CD8-positive, alpha-beta T cell (primary cell): ENCODE measurements at places on chromosomes 1 and 21.

GRCh38 chr1:37948841-37949240, 2.0 kb upstream of the INPP5B start:
- DNase-seq, result no peak

GRCh38 chr1:220772846-220773245, 13.9 kb upstream of the MTARC1 start:
- no peak for DNase-seq

GRCh38 chr1:7552402-7552801, 218.7 kb upstream of the VAMP3 start:
- DNase-seq, result no peak

- DNase-seq, result no peak
Observed at GRCh38 chr1:22673486-22674409, 20.7 kb downstream of the C1QB start.

DNA sequence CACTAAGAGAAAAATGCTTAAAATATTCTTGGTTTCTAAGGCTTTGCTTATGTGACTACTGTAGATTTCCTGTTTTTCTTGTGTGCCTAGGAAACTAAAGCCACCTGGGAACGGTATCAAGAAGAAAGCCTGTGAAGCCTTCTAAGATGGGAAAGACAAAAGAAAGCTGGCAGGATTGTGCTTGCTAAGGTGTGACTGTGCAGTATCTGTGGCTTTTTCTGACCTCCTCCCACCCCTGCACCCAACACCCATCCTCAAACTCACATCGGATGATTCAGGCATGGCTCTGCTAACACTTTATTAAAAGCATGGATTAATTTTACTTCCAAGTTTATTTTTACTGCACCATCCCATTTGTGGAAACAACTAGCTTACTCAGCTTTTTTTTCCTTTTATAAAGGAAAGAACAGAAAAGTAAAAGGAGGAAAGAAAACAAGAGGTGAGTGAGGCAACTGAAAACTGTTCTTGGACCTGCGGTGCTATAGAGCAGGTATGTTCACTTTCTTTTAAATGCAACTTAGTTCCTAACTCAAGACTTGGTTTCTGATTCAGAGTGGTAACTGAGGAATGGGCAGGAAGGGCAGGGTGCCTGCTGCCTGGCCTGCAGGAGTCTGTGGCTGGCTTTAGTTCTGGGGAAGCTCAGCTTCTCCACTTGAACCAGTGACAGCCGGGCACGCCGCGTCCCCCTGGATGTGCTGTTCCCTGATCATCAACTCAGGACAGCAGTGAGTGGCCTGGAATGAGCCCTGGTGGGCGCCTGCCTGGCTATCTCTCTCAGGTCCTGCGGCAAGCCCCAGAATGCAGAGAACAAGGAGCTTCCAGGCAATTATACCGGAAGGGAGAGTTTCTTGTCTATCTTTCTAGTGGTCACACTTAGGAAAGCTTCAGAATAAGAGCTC, at the start of gene GBP6:
TSS of gene GBP6 (plus strand) at position 422 of the 899 bp plus-strand sequence. CDS start 4,493 bp downstream, outside the sequence.
- DNase-seq, result no peak

- DNase-seq, result no peak
Observed at GRCh38 chr1:25833158-25833557, 13.4 kb downstream of the MTFR1L start.

DNA sequence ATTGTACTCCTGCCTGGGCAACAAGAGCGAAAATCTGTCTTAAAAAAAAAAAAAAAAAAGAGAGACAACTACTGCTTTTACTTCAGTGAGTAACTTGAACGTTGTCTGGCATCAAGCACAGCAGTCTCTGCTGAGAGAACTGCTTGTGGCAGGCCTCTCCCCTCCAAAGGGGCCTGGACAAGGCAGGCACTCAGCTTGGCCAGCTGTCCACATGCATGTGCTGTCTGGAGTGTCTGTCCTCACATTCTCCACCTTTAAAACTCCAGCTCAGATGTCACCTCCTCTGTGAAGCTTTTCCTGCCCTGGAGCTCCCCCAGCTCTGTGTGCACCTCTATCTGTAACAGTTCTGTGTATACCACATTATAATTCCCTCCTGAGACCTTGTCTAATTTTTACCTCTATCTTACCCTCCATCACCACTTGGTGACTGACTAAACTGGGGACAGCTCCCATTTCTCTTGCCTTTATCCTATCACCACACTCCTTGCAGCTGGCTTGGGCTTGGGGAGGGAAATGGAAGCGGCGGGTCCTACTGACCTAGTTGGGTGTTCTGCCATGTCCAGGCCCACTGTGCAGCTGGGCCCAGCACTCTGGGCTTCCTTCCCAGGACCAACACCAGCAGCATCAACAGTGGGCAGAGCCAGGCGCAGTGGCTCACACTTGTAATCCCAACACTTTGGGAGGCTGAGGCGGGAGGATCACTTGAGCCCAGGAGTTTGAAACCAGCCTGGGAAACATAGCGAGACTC, 71.4 kb upstream of the ARTN start:
- DNase-seq, result no peak

DNA sequence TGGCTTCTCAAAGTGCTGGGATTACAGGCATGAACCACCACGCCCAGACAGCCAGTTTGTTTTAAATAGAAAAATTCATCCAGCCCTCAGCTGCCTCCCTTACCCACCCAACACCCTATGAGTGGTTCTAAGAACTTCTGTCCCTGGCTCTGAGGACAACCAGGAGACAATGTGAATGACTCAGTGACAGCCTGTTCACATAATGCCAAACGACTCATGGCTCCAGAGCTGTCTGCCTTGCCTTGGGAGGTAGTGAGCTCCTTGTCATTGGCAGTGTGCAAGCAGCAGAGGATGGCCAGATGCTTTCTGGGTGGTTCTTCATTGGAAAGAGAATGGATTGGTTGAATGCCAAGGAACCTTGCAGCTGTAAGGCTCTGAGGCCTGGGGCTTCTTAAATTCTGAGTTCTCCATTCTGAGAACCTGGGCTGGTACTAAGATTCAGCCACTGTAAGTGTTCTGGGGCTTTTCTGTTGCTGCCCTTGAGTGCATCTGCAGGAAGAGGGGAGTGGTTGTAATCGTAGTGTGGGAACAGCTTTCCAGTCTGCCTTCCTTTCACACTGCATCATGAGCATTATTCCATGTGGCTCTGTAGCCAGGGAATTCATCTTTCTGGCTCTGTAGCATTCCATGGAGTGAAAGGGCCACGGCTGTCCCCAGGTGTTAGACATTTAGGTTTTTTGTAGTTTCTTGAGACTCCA, 5.8 kb downstream of the SERINC2 start:
- DNase-seq, result no peak

GRCh38 chr1:18812453-18812939, 47.0 kb downstream of the TAS1R2 start:
- DNase-seq, result no peak

DNA sequence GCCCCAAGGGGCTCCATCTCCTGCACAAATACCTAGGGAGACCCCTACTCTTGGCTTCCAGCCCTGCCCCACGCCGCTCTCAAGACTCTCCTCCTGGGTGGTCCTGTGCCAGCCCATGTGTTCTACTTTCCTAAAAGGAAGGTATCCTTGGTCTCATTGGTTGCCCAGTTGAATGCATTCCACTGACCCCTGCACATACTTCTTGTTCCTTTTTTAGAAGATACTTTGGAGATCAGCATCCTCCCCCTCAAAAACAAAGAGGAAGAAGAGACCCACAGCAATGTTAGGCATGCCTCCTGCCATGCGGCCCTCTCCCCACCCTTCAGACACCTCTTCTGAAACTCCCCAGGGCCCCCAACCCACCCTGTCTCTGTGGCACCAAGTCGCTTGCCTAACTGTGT, 4.1 kb downstream of the SLAMF9 start:
- DNase-seq, result no peak

DNA sequence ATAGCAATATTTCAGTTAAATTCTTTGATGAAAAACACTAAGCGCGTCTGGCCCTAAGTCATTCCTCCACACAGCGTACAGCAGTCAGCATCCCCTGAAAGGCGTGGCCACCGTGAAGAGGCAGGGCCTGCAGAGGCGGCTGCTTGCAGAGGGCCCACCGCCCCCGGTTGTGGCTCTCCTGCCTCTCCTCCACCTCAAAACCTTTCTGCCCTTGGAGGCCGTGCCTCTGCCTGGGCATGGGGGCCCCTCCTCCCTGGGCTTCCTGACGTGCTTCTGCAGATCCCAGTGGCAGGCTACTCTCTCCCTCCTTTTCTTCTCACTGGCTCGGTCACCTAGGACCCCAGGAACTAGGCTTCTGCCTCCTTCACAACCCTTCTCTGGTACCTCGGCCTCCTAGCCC, 16.2 kb downstream of the CLSTN1 start:
- no peak for DNase-seq

- no peak for DNase-seq
Observed at GRCh38 chr1:113073479-113073950, 517 bp downstream of the LRIG2 start.

DNA sequence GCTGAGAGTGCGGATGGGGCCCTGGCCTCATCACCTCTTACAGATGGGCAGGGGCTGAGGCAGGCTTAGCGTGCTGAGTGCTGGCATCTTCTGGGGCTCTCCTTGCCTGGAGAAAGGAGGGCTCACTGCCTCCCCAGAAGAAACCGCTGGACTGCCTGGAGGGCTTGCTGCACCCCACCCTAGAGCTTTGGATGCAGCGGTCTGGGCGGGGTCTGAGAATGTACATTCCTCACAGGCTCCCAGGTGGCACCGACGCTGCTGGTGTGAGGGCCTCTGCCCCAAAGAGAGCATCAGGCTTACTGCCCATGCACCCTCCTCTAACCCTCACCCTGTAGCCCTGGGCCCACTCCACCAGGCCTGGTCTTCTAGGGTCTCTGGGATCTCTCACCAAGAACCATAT, 51.1 kb downstream of the RAP1GAP start:
- no peak for DNase-seq

GRCh38 chr1:230069796-230070195, 2.8 kb downstream of the GALNT2 start:
- DNase-seq, result no peak

DNA sequence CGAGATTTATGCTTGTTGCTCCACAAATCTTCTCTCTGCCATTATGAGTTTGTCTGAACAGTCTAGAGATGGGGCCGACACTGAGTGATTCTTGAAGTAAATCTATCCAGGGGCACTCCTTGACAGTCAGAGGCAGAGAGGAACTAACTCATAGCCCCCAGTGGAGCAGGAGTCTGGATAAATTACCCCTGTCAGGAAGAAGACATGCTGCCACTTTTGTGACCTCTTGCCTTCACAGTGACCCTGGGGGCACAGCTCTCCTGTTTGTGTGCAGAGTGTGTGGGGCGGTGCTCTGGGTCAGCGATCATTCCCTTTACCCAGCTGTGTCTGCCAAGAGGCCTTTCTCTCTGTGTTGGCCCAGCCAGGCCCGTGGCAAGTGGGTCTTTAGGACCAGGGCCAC, 29.5 kb downstream of the PEX14 start:
- no peak for DNase-seq

GRCh38 chr1:78722947-78723346, 73.3 kb downstream of the IFI44 start:
- DNase-seq, result no peak

- no peak for DNase-seq
Observed at GRCh38 chr1:178344513-178345091, 152.2 kb downstream of the CLEC20A start.

GRCh38 chr1:35857830-35858229, 25.2 kb upstream of the AGO1 start:
- DNase-seq, result no peak

DNA sequence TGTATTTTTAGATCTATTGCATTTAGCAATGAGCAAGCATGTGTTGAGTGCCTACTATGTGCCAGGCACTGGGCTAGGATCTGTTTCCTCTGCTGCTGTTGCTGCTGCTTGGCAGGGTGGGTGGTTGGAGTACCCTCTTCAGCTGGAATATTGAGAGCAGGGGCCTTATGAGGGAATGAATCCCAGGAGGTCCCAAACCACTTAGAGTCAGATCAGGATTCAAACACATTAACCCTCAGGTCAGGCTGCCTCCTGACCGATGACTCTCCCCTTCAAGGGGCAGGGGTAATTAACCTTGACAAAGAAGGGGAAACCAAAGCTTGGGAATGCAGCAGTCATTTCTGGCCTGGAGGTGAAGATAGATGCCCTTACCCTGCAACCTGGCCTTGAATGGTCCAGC, 138.0 kb downstream of the IGSF21 start:
- DNase-seq, result no peak

- no peak for DNase-seq
Observed at GRCh38 chr21:32089766-32090165, 189.1 kb downstream of the MIS18A start.

DNA sequence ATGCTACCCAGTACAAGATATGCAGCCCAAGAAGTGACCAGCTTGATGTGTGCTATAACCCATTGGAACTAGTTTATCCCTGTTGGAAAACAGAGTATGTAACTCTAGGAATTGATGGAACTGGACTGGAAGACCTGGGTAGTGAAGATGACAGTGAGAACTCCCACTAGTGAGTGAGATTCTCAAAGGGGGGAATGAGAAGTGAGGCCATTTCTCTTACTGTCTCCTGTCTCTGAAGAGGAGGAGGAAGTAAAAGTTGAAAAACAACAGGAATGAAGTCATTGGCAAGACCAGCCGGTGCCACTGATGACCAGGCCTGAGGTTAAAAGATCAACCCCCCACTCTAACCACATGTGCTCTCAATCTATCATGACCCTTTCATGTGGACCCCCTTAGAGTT, 20.9 kb downstream of the PLA2G2F start:
- no peak for DNase-seq

- no peak for DNase-seq
Observed at GRCh38 chr1:208598021-208598420, 353.8 kb upstream of the PLXNA2 start.

GRCh38 chr1:200960948-200961340, 62.6 kb downstream of the KIF21B start:
- DNase-seq, result no peak

GRCh38 chr1:94801919-94802546, 18.1 kb upstream of the SLC44A3 start:
- DNase-seq, result no peak

GRCh38 chr1:63651161-63651701, 58.0 kb downstream of the PGM1 start:
- DNase-seq, result no peak

DNA sequence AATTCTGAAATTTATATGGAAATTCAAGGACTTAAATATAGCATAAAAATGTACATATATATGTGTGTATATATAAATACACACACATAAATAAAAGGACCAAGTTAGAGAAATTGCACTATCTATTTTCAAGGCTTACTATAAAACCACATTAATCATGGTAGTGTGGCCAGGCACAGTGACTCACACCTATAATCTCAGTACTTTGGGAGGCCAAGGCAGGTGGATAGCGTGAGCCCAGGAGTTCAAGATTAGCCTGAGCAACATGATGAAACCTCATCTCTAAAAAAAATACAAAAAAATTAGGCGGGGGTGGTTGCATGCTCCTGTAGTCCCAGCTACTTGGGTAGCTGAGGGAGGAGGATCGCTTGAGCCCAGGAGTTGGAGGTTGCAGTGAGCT, 171.4 kb upstream of the GORAB start:
- no peak for DNase-seq
